Inflammatory macrophage treated with lipopolysaccharide for 4 hours (primary cell): ENCODE measurements at places on chromosomes 2 and 18.
A peak's percentile ranks its signal among the peaks of the same experiment; 100 is the strongest.

DNA sequence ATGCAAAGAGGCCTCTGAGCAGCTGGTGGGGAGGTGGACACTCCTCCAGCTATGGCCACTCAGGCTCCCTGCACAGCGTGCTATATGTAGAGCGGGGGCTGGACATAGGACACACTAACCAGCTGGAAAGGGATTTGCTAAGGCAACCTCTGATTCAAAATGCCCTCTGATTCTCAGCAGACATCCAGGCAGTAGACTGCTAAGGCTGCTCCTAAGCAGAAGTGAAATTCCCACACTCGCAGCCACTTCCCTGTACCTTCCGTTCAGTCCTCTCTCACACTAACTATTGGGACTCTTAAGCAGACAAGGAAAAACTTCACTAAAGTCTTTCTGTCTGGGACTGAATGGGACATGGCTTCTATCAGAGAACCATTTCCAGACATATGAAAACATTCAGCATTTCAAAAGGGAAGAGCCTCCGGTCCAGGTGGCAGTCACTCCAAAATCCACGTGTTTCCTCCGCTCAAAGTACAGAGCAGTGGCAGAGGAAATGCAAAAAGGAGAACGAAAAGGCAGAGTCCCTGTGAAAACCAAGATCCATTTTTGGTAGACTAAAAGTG lies 265.8 kb downstream of the TTC32 start:
- no peak for DNase-seq

GRCh38 chr2:201580486-201580885 lies 62.8 kb downstream of the TMEM237 start:
- DNase-seq: peak; percentile 81

GRCh38 chr2:182933629-182934028 lies 67.2 kb upstream of the FRZB start:
- DNase-seq: no peak

DNA sequence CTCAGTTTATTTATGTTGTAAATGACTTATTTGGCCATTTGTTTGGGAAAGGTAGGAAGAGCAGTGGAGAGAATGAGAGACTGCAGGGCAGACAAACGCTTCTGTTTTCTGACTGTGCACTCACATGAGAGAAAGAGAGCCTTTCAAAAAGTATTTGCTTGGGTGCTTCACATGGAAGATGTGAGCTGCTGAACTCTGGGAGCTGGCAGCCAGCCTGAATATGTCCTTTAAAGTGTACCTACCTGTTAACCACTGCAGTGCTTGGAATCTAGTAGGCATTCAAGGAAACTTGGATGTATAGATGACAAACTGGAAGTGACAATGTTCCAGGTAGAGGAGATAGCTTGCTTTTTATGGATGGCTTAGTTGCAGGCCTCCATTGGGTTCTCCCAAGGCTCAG lies 68.8 kb downstream of the PTPRM start:
- no peak for DNase-seq

DNA sequence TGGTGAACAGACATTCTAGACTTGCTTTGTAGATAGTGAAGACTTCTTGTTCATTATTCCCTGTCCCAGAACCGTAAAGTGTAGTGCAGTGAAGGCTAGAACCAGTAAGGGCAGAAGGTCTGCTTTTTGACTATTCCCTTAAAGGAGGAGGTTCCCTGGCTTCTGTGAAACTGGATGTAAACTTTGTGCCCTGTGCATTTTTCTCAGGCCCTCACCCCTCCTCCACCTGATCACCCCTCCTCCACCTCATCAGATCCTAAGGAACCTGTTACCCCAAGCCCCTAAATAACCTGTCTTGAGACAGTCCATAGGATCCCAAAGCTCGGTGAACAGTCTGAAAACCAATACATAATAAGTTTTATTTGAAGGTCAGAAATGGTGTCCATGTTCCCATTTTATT lies 33.7 kb downstream of the SFT2D3 start:
- DNase-seq: no peak

DNA sequence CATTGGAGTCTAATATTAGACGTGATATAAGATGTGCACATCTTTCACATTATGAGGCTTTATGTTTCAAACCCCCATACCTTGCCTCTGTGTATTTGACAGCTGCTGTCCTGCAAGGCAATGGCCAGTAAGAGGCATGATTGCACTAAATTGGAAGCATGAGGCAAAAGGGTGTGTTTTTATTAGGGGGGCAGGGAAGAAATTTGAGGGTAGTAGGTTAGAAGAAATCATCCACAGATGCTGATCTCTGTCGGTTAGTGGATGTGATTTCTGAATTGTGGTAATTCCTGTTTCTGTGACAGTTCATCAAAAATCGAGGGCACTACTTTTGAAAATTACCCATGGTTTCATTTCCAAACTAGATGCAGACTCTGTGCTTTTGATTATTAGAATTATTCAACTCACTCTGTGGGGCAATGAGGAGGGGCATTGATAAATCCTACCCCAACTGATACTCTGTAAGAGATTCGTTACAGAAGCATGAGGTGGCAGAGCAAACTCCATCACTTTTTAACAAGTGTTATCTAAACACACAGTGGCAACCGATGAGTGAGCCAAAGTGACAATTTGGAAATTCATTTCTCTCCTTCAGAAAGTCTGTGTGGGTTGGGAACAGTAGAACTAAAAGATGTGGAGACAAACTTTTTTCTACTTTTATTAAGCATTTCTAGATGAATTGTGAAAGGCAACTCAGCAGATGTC lies 453.0 kb downstream of the ARHGAP15 start:
- DNase-seq: no peak

DNA sequence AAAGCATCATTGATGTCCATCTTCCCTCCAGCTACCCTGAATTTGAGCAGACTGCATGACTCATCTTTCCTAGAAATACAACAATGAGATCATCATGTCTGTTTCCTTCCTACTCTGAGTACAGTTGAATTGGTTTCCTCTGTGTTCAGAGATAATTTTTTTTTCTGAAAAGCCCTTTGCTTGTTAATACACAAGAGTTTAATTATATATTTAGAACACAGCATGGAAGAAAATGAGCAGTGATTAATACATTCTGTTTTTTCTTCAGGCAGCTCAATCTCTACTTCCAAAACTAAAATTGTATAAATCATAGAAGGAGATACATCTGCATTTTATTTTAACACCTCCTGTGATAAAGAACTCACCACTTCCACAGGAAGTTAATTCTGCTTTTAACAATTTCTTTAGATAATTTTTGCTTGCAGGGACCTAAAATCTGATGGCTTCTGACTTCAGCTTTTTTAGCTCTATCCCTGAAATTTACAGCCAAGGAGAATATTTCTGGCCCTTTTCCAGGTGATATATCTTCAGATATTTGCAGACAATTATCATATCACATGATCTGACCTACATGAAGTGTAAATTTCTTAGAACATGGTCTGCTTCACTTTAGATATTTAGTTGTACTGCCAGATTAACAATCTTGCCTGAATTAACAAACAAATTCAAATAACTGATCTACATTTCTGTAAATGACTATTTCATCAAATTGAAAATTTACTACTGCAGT lies 249.0 kb downstream of the TRIB2 start:
- DNase-seq: peak; percentile 79

DNA sequence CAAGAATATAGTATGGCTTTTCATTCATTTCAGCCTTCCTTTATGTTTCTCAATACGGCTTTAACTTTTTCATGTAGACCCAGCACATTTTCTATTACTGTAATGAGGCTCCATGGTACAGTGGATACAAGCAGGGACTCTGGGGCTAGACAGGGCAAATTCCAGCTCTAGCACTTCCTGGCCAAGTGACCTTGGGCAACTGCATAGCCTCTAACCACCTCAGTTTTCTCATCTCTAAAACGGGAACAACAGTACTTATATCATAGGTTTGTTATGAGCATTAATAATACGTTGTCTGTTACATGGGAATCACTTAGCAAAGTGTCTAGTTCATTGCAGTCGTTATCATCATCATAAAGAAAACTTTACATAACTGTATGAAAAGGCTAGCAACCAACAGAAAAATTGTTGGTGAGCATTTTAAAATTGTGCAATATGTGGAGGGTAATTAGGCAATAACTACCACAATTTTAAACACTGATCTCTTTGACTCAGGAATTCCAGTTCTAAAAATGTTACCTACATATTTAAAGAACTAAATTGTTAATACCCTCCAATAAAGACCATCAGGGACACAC lies 13.7 kb upstream of the RMDN2 start:
- DNase-seq: peak; percentile 33

GRCh38 chr2:58925676-58926081 lies 684.6 kb upstream of the FANCL start:
- DNase-seq: no peak

DNA sequence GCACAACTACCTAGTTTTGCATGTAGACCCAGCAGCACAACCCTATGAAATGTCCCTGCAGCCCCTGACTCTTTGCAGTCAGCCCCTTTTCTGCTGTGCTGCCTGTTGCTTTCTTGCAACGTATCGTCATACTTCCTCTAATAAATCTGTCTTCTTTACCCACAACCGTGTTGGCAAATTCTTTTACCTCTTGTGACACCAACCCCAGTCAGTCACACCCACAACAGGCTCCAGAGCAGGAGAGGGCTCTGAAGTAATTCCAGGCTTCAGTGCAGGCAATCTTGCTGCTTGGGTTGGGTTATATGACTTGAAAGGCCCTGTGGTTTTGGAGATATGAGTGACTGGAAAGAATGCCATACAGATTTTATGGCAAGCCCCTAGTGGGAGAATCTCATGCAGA lies 79.1 kb upstream of the KCNH7 start:
- peak; percentile 40 for DNase-seq

DNA sequence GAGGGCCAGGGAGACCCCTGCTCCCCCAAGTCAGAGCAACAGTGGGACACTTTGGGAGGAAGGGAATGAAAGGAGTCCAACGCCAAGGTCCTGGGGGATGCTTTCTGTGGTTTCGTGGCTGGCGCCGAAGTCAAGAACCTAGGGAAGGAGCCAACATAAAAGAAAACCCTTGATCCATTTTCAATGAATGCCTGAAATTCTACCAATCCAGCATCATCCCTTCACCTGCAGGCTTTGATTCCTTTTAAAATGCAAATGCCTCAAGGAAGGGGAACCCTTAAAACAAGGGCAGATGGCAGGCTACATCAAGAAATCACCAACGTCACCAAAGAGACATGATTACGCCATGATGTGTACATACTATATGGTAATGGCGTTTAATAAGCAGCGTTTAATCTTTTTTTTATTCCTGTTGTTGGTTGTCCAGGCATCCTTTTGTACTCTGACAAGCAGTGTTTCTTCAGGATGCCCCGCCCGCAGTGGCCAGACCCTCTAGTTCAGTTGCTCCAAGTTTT lies 123.3 kb upstream of the SLC1A4 start:
- DNase-seq: peak; percentile 33

DNA sequence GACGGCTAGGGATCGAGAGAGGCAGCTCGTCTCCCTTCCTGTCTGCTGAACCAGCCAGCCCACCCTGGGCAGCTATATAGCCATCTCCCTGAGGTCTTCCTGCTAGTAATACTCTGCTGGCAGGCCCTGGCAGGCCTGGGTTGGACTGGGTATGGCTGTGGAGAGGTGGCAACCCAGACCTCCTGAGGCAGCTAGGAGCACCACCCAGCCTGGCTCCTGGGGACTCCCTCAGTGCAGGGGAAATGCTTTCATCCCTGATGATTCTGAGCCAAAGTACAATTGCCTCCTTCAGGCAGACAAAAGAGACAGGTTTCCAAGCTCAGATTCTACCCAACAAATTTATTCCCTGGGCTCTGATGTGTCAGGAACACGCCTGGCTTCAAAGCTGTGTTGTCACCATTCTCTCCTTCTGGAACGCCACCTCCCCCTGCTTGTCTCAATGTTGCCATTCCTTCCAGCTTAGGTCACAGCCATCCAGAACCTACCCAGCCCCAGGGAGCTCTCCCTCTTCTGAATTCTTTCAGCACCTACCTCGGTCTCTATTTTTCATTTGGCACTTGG lies 4.7 kb upstream of the DNAJB2 start:
- no peak for DNase-seq

GRCh38 chr18:9520666-9521065 lies 45.4 kb downstream of the RALBP1 start:
- DNase-seq: no peak
